ENCODE measurements at places on chromosomes 16 and 17.
A peak's percentile ranks its signal among the peaks of the same experiment; 100 is the strongest.

- no peak for DNase-seq
These were observed 3.1 kb upstream of the MED11 start for GRCh38 chr17:4728124-4728523.

- peak; percentile 37 for DNase-seq
These were observed 5.1 kb downstream of the KRT13 start for GRCh38 chr17:41500131-41500911.

DNA sequence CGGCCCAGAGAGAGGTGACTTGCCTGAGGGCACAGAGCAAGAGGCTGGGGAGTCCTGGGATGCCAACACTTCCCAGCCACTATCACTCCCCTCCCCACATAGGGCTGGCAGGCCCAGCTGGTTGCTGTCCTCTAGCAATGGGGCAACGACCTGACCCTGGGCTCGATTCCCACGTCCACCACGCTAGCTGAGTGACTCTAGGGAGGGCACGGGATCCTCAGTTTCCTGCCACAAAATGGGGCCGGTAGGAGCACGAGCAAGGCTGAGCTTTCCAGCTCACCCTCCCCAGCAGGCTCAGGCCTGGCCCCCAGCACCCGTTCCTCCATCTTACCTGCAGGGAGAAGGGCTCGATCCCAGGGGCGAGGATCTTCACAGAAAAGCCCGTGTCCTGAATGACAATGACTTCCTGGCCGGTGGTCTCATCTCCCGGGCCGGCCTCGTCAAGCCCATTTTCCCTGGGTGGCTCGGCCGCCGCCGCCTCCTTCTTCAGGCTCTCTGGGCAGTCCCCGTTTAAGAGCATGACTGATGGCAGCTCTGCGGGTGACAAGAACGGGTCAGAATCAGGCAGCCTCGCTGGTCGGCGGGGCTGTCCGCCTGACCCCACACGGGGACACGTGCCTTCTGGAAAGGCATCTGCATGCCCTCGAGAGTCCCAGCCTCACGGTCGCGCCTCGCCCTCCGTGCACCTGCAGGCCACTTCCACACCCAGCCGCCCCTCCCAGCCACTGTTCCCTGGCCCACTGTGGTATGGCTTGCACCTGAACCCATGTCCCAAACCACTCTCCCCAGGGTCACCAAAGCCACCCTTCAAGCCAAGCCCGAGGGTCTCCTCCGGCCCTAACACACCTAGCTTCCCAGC lies 7.3 kb downstream of the CLUH start:
- no peak for DNase-seq

DNA sequence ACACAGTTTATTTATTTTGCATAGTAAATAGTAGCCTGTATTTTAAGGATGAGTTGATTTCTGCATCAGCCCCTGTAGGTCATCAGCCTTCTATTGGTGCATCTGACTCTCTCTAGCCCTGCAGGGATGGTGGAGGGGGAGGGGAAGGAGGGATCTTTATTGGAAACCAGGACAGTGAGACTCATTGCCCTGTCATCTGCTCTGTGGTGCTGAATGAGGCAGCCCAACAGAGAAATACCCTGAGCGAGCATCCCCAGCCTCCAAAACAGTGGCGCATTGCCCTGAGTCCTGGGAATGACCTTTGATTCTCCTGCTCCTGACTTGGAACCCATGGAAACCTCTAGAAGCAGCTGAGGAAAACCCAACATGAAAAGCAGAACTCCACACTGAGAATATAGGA lies 45.5 kb upstream of the STH start:
- no peak for DNase-seq

DNA sequence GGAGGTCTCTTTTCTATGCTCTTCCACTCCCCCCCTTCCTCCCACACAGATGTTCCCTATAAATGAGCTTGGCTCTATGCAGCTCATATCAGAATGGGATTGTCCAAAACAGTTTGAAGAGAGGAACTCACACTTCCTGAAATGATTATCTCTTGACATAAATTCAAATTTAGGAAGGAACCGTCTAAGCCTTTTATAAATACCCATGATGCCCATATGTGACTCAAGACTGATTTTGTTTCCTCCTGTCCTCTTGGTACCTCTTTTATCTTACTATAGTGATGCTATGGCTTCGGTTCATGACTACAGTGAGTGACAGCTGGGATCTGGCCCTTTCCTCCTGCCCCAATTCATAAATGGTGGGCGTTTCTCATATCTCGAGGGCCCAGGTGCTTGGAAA lies 16.6 kb upstream of the TERF2 start:
- no peak for DNase-seq

- no peak for DNase-seq
These were observed 26.7 kb upstream of the JPT2 start for GRCh38 chr16:1651094-1651973.

DNA sequence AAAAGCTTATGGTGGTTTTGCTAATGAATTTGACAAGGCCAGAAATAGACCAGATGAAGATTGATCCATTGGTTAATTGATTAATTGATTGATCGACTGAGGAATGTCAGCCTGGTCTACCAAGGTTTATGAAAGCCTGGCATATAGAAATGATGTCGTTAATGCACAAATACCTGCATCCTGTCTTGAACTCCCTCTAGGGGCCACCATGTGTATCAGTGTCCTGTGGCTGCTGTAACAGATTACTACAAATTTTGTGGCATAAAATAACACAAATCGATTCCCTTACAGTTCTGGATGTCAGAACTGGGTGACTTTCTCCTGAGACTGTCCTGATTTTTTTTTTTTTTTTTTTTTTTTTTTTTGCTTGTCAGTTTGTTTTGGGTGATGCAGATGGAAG lies 553.2 kb downstream of the MAF start:
- DNase-seq = no peak

DNA sequence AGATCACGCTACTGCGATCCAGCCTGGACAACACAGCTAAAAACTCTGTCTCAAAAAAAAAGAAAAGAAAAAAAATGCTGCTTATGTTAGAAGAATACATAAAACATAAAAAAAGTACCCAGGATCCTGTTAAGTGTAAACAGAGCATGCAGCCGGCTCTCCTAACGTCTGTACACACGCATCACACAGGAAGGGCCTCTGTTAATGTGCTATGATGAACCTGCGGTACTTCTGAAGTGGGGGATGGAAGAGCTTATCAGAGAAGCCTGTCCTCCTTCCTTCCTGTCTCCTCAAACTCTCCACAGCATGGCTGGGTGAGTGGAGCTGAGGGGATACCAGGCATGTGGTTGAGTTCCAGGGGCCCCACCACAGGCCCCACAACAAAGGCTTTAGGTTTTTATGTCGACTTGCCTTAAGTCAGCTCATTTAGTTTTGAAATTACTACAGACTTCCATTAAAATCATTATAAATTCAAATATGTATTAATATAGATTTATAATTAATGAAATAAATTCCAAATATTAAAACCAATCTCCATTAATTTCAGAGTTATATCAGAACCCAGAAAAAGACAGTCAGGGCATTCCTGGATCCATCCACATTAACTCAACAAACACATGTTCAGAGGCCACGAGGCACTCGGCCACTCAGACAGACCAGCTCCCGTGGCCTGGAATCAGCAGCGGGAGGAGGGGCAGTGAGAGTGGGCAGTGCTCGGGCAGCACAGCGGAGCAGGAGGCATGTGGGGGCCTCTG lies 11.7 kb downstream of the CCDC57 start:
- DNase-seq = no peak

- peak; percentile 16 for DNase-seq
These were observed 98.0 kb upstream of the KIF2B start for GRCh38 chr17:53724726-53725125.

DNA sequence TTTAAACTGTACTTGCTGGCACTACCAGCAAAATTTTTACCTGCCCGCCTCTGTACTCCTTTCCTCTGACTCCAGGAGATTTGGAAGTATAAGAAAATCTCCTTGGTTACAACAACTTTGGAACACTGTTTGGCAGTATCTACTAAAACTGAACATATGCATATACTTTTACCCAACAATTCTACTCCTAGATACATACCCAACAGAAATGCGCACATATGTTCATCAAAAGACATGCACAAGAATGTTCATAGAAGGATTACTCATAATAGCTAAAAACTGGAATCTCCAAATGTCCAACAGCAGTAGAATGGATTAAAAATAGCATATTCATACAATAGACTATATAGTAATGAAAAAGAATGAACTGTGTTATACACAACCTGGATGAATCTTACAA lies 21.7 kb upstream of the MED13 start:
- no peak for DNase-seq

DNA sequence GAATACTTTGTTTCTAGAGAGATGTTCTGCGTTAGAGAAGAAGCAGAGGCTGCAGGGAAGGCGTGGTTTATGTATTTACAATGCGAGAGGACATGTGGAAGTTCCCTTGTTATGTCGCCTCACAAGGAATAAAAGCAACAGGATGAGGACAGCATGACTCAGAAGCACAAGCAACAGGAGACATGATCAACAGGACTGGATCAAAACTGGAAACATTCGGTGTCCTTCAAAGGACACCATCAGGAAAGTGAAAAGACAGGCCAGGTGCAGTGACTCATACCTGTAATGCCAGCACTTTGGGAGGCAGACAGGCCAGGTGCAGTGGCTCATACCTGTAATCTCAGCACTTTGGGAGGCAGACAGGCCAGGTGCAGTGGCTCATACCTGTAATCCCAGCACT lies 52.6 kb downstream of the CCDC57 start:
- no peak for DNase-seq

GRCh38 chr17:74671031-74671771 lies 41.5 kb downstream of the CD300LF start:
- peak; percentile 79 for DNase-seq

DNA sequence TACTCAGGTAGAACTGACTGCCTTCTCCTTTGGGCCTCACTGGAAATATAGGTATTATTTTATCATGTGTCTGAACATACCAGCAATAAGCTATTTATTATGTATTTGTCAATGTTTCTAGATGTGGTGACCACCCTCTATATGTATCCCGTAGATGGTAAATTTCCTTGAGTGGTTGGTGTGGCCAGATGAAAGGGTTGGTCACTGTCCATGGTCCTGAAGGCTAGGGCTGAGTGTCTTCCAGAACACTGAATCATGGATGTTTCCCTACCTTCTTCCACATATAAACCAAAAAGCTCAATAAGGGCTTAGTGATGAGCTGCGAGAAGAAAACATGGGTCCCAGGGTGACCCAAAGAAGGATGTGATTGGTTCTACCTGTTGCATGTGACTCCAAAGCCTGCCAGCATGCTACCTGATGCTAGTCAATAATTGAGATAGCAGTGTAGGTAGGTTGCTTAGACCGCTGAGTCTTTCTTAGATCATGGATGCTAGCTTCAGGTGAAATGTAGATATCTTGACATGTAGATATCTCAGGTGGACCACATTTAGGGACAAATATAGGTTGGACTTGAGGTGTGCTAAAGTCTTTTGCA lies 150.3 kb downstream of the ASIC2 start:
- DNase-seq = peak; percentile 27

- peak; percentile 95 for DNase-seq
These were observed 1.3 kb upstream of the RAB11FIP3 start for GRCh38 chr16:424033-424622.

DNA sequence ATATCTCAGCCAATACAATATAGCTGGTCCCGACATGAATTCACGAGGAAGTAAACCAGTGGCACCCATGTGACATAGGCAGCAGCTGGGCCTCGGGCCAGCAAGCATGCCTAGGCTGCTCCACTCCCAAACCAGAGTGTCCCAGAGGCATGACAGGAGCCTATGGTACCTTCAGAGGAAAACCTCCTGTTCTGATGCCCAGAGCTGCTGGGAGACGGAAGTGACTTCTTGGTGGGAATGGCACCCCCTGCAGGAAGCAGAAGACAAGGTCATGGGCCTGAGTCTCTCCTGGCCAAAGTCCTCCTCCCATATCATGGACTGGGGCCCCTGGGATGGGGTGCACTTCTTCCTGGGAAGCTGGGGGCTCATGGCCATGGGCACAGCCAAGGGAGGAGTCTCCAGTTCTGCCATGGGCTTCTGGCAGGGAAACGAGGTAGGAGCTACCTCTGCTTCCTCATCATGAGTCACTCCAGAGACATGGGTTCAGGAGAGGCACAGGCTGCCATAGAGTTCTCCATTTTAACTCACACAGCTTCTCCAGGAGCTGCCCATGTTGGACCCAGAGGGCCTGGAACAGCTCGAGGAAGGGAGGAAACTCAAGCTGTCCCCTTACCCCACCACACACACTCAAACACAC lies 13.4 kb downstream of the FBF1 start:
- DNase-seq = no peak

DNA sequence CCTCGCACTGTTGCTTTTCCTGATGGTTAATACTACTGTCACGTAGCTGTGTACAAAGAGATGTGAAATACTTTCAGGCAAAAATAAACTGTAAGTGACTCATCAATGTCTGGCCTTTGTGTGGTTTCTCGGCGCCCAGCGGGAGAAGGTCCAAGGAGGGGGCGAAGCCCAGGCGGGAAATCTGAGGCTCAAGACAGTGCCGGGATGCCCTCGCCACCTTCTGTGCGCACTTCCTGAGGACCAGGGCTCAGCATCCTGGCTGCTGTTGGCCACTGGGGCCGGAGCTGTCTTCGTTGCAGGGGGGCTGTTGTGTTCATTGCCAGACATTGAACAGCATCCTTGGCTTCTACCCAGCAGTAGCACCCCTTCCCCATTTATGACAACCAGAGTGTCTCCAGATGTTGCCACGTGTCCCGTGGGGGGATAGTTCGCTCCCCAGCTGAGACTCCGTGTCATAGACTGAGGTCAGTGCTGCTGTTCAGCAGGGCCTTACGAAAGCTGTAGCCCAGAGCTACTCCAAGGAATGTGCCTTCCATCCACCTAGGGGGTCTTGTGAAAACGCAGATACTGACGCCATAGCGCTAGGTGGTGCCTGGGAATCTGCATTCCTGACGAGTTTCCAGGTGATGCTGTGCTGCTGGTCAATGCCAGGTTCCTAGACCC lies 67.3 kb upstream of the PLCG2 start:
- peak; percentile 95 for DNase-seq

GRCh38 chr16:35730251-35730650 lies 2270.8 kb downstream of the TP53TG3F start:
- no peak for DNase-seq

- DNase-seq = no peak
These were observed 144.0 kb upstream of the CHMP6 start for GRCh38 chr17:80847496-80848230.

- no peak for DNase-seq
These were observed 435.5 kb downstream of the MAF start for GRCh38 chr16:79165079-79165478.

DNA sequence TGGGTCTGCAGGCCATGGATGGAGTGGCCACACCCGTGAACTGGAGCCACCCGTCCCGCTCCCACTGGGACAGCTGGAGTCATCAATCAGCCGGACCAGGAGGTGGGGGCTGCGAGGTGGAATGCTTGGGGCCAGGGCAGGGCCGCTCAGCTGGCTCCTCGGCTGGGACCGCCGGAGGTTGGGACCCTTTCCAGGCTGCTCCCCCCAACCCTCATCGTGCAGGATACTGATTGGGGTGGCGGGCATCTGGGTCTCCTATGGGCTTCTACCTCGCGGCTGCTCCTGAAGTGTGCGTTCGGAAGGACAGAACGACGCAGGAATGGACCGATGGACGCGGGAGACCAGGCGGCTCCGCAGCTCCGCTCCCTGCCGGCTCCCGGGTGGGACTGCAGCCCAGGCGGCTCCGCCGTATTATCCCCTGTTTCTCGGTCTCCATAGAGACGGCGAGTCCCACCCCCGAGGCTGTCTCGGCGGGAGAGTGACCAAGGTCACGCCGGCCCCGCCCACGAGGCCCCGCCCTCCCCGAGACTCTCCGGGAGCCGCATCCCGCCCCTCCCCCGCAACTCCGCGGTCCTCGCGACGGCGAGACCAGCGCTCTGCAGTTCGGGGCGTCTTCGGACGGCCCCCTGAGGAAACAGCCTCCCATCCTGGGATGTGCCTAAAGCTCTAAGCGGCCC lies at the start of gene TPPP3:
TSS of gene TPPP3 (minus strand) at position 388 of the 677 bp plus-strand sequence. CDS start 2,387 bp downstream, outside the sequence.
- DNase-seq = peak; percentile 76

GRCh38 chr17:76011951-76012350 lies 11.3 kb downstream of the CDK3 start:
- no peak for DNase-seq

Data from fibroblast of skin of scalp (primary cell).